T-cell (primary cell): ENCODE measurements at places on chromosomes 7 and 10.

DNA sequence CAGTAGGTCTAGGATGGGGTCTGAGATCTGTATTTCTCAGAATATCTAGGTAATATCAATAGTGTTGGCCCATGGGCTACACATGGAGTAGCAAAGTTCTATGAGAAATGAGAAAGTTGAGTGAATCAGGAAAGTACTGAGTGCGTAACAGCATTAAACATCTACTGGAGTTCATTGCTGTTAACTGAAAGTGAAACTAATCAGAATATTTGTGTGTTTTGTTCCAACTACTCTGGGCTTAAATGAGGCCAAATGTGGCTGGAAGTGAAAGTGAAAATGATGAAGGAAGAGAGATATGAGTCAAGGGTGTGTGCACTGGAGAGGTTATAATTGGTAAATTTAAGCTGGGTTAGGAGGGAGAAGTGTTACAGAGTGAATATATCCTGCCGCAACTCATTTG, 46.5 kb downstream of the TMEM106B start:
- no peak for DNase-seq
- no peak overlapping the region for H3K4me3 ChIP-seq
- H3K27me3 ChIP-seq: no peaks in the 10 kb centered on the region
- no peaks in the 10 kb centered on the region for H3K36me3 ChIP-seq

DNA sequence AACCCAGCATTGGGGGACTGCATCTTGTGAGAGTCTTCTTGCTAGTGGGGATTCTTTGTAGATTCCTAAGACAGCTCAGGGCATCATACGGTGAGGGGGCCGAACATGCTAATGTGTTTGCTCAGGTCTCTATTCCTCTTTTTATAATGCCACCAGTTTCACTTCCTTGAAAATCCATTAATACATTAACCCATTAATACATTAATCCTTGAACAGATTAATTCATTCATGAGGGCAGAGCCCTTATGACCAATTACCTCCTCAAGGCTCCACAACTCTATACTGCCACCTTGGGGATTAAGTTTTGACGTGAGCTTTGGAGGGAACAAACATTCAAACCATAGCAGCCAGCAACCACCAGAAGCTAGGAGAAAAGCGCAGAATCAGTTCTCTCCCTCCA, 67.2 kb upstream of the POT1 start:
- H3K36me3 ChIP-seq: no peaks in the 10 kb centered on the region
- no peak for DNase-seq
- H3K27me3 ChIP-seq: no peaks in the 10 kb centered on the region

DNA sequence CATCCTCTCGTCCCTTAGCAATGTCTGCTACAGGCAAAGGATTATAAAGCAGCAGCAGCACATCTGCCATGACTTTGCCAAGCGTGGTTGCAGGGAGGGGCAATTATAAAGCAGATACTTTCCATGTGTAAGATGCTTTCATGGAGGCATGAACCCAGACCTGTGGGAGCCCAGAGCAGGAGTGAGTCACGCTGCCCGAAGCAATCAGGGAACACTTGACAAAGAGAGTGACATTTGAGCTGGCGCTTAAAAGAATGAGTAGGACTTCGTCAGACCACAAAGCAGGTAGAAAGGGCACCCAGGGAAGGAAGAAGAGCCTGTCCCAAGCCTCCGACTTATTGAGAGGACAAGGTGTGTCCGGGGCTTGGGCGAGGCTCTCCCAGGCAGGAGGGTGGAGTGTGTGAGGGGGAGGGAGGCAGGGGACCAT, 147.2 kb downstream of the MYOF start:
- peaks cover 2% of the 10 kb centered on the region for H3K27me3 ChIP-seq
- no peaks in the 10 kb centered on the region for H3K36me3 ChIP-seq
- H3K4me1 ChIP-seq: no peaks in the 10 kb centered on the region
- no peak overlapping the region for H3K4me3 ChIP-seq

- no peak overlapping the region for H3K27ac ChIP-seq
- H3K4me3 ChIP-seq: no peak overlapping the region
- no peaks in the 10 kb centered on the region for H3K36me3 ChIP-seq
Measured at GRCh38 chr7:111682588-111683340, 120.5 kb upstream of the IMMP2L start.

DNA sequence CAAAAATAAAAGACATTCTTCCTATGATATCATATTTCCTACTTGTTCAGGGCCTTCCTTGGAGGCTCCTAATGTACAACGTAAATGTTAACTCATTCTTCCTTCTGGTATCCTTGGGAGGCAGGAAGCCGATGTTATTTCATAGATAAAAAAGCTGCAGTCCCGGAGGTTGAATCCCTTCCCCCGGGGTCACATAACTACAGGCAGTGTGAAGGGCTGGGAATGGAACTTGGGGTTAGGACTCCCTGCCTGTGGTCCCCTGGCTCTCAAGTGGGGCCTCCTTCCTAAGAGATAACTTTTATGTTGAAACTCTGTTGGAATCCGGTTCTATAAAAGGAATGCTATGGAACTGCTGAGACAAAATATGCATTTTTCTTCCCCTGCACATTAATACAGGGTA, 14.9 kb upstream of the CCDC3 start:
- H3K36me3 ChIP-seq: no peaks in the 10 kb centered on the region
- H3K4me1 ChIP-seq: no peaks in the 10 kb centered on the region
- peaks cover 4% of the 10 kb centered on the region for H3K27me3 ChIP-seq
- no peak for DNase-seq
- no peak overlapping the region for H3K27ac ChIP-seq

DNA sequence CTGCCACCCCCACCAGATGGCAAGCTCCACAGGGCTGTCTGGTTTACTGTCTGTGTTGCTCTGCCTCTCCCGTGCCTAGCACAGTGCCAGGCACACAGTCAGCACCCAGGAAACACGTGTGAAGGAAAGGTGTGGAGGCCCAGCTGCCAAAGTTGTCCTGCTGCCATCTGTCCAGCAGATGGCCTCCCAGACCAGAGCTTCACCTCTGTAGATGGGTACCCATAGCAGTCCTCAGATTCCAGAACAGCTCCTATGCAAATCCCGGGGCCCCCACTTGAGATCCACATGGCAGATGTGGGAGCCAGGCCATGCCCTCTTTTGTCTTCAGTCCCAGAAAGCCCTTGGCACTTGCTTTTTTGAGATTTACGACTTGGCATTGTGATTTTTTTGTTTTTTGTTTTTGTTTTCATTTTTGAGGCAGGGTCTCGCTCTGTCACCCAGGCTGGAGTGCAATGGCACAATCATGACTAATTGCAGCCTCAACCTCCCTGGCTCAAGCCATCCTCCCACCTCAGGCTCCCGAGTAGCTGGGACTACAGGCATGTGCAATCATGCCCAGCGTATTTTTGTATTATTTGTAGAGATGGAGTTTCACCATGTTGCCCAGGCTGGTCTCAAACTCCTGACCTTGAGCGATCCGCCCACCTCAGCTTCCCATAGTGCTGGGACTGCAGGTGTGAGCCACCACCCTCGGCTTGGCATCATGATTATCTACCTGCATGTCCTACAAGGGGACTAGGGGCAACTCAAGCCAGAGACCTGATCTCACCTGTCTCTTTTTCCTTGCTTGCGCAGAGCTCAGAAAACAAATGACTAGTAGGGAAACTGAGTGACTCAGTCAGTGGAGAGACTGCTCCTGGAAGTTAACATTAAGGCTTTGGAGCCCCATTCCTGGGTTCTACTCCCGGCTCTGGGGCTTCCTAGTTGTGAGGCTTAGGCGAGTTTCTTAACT, 16.9 kb upstream of the PALD1 start:
- H3K4me1 ChIP-seq: peaks cover 9% of the 10 kb centered on the region
- H3K36me3 ChIP-seq: no peaks in the 10 kb centered on the region
- H3K27ac ChIP-seq: no peak overlapping the region
- no peaks in the 10 kb centered on the region for H3K27me3 ChIP-seq
- peak; percentile 26 for DNase-seq

GRCh38 chr7:29483219-29484104, 80.2 kb upstream of the PRR15 start:
- H3K36me3 ChIP-seq: no peaks in the 10 kb centered on the region
- no peaks in the 10 kb centered on the region for H3K27me3 ChIP-seq
- DNase-seq: no peak
- no peak overlapping the region for H3K4me3 ChIP-seq

- H3K4me1 ChIP-seq: no peaks in the 10 kb centered on the region
- no peak overlapping the region for H3K27ac ChIP-seq
- no peaks in the 10 kb centered on the region for H3K36me3 ChIP-seq
- no peaks in the 10 kb centered on the region for H3K27me3 ChIP-seq
- no peak overlapping the region for H3K4me3 ChIP-seq
- no peak for DNase-seq
Measured at GRCh38 chr7:95586951-95587301, 9.4 kb downstream of the PDK4 start.

GRCh38 chr10:133378251-133379096, 588 bp upstream of the PAOX start:
- H3K27me3 ChIP-seq: no peaks in the 10 kb centered on the region
- H3K27ac ChIP-seq: no peak overlapping the region
- peak; percentile 56 for DNase-seq
- H3K4me3 ChIP-seq: peak overlapping the region; percentile 74
- H3K36me3 ChIP-seq: no peaks in the 10 kb centered on the region
- H3K4me1 ChIP-seq: peaks cover 3% of the 10 kb centered on the region

DNA sequence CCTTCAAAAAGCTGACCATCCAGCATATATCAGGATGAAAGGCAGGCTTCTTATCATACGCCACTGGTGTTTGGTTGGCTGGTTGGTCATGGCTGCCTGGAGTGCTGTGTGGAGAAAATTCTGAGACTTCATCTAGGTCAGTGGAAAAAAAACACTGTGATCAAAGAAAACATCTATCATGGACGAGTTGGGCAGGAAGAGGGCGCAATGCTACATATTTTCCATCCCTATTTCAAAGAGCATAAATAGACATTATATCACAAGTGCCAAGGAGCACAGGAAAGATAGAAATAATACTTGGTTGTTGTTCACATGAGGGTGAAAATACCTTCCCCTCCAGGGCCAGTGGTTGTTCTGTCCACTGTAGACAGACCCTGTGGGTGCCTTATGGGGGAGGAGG, 128.4 kb upstream of the PLPP4 start:
- no peaks in the 10 kb centered on the region for H3K4me1 ChIP-seq
- peaks cover 4% of the 10 kb centered on the region for H3K27me3 ChIP-seq
- no peak for DNase-seq
